ENCODE measurements at places on chromosomes 4 and X.

DNA sequence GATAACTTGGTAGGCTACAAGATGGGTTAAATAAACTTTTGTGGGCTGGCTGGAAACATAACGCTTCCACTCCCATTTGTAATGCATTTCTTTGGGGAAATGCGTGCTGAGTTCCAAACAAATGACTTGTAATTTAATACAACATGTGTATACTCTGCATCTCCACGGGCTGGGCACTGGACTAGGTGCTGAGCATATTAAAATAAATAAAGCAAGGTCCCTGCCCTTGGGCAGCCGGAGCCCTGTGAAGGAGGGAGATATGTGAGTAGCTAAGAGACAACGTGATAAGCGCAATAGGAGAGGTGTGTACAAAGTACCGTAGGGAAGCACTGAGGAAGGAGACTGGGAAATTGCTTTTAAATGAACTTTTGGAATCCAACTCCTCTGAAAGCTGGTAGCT lies 147.2 kb upstream of the RBPJ start:
- DNase-seq: no peak

DNA sequence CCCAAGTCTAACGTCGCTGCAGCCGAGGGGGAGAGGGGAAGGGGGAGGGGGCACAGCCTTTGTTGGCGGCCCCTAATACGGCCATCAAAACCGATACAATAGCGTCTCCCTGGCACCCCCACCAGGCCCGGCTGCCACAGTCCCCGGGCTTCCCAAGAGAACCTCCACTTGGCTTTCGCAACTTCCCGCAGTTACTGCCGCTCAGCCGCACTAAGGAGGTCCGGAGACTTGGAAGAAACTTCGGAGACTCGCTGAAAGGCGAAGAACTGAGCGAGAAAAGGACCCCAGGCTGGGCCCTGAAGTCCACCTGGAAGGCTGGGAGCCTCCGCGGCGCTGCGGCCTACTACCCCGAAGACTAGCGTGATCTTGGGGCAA lies 2.8 kb downstream of the NKX6-1 start:
- DNase-seq: no peak

GRCh38 chrX:8731559-8732395 lies at the start of gene ANOS1:
ANOS1 (minus strand) TSS chrX:8732137; CDS start chrX:8732036, 101 bp downstream.
- no peak for DNase-seq

DNA sequence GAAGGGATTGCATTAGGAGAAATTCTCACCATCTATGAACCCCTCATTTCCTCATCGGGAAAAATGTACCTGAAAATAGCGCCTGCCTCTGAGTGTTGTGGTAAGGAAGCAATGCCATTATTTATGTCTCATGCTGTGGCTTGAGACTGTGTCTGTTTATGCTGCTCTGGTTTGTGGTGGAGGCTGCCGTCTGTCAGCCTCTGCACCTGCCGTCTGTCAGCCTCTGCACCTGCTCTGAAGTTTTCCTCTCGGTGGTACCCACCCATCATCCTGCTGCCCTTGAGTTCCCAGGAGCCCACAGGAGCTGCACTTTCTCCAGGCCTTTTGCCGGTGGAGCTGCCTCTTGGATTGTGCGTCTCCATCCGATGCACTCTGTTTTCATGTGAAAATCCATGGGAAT lies 68.5 kb upstream of the PPP2R3B start:
- DNase-seq: no peak

- no peak for DNase-seq
Observed at GRCh38 chr4:152468408-152468807, 67.5 kb downstream of the FBXW7 start.

DNA sequence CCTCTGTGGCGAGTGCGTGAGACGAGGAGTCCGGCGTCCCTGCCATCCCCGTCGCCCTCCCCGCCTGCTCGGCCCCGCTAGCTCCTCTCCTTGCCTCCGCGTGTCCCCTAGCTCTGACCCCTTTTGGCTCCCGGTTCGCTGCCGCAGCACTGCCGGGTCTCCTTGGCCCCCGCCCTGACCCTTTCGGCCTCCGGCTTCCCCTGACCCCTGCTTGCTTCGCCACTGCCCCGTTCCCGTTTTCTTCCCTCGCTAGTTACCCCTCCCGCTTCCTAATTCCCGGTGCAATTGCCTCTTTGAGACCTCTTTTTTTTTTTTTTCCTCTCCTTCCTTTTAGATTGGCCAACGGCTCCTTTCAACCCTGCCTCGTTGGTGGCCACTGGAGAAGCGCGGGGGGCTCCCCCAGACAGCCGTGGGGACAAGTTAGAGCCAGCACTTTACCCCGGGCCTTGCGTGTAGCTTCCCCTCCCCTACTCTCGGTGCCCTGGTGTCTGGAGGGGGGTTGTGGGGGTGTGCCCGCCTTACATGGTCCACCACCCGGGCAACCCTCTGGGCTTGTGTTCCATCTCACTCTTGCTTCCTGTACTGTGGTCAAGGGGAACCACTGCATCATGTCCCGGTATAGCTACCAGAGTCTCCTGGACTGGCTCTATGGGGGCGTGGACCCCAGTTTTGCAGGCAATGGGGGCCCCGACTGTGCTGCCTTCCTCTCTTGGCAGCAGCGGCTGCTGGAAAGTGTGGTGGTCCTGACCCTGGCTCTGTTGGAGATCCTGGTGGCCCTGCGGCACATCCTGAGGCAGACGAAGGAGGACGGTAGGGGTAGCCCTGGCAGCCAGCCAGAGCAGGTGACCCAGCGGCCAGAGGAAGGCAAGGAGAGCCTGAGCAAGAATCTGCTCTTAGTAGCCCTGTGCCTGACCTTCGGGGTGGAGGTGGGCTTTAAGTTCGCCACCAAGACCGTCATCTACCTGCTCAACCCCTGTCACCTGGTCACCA lies 548 bp downstream of the TMEM164 start:
- DNase-seq: peak; percentile 15

- DNase-seq: peak; percentile 71
Observed at GRCh38 chrX:1468250-1468772, 15.6 kb upstream of the ASMTL start.

- DNase-seq: no peak
Observed at GRCh38 chrX:72269671-72270251, 7.3 kb downstream of the RPS4X start.

- no peak for DNase-seq
Observed at GRCh38 chr4:22190855-22191254, 242.3 kb upstream of the KCNIP4 start.

DNA sequence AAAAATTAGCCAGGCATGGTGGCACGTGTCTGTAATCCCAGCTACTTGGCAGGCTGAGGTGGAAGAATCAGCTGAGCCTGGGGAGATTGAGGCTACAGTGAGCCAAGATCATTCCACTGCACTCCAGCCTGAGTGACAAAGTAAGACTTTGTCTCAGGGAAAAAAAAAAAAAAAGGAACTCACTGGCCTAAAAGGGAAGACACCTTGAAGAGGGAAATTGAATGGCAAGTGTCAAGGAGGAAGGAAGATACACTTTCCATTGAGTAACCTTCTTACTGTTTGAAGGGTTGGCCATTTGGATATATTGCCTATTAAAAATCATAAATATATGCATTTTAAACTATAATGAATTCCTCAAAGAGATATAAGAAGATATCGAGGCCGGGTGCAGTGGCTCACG lies 147.5 kb upstream of the FAM241A start:
- DNase-seq: no peak

DNA sequence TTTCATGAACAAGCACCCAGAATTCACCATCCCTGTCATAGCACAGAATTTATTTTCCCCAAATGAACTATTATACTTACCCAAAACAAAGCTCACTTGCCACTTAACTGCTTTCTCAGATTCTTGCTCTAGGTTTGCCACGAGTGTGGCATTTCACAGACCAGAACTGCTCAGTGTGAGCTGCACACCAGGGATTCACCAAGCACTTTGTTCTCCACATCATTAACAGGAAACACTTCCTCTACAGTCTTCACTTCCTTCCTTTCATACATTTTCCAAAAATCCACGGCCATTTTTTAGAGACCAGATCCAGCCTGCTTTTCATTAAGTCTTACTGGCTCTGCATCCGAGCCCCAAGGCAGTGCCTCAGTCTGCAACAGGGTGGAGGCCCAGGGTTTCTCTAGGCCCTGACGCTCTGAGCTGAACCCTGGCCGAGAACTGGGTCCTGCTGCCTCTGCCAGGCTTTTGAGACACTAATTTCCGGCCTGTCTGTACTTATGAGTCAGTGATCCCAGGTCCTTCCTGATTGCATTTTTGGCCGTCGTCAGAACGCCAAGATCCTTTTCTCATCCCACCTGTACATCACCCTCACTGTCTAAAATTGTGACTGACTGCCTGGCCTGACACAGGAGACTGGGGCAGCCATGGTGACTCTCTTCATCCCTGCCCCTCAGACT lies 67.6 kb upstream of the MTNR1A start:
- no peak for DNase-seq

DNA sequence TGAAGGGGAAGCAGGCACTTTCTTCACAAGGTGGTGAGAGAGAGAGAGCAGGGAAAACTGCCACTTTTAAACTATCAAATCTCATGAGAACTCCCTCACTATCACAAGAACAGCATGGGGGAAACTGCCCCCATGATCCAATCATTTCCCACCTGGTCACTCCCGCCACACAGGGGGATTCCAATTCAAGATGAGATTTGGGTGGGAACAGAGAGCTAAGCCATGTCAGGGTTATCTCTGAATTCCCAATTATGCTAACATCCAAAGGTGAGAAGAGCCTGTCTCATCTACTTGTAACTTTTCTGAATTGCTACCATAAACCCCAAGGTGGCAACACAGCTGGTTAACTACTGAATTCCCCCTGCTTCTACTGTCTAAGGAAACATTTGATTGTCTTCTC lies 758.5 kb downstream of the ADGRL3 start:
- DNase-seq: no peak

DNA sequence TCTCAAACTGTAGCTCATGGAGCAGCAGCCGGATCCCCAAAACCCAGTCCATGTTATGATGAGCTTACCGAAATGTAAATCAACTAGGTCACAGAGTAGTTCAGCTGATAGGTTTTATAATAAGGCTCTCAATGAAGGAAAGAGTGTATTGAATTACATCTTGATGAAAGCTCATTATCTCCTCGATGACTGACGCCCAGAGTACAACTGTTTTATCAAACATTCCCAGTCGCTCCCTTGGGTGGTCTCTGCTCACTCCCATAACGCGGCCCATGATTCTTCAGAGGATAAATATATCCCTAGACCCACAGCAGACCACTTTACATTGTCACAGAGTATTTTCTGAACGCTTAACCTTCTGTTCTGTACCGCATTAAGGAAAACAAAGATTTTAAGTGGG lies 452.3 kb upstream of the GALNT7 start:
- no peak for DNase-seq

- DNase-seq: no peak
Observed at GRCh38 chr4:168162604-168163003, 70.3 kb downstream of the ANXA10 start.

GRCh38 chr4:40475609-40476008 lies 140.5 kb downstream of the CHRNA9 start:
- no peak for DNase-seq

- no peak for DNase-seq
Observed at GRCh38 chr4:133483600-133484246, 334.6 kb downstream of the PCDH10 start.

All from GM13976 (cell line).